ENCODE measurements at places on chromosomes 7 and 10.

DNA sequence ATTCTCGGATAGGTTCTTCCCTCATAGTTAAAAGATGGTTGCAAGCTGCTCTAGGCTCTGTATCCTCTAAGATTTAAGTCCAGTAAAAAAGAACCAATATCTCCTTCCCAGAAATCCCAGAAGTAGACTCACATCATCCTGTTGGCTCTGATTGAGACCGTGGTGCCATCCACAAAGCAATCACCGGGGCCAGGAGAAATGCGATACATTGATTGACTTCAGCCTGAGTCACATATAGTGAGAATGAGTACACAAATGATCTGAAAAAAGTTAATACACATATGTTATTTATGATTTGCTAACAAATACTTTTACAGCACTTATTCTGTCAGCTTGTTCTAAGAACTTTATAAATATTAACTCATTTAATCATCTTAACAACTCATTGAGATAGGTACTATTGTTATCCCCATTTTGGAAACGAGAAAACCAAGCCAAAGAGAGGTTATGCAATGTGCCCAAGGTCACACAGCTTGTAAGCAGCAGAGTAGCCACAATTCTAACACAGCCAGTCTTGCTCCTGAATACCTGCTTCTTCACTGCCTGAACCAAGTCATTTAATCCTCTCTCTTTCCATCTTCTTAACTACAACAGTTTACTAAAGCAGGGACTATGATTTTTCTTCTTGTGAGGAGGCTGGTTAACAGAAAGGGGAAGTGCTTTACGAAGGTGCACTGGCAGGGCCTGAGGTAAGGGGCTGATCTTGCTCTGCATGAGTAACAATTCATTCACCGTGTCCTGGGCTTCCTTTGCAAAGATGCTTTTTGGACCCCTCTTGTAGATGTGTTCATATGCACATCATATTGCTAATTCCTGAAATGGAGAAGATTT is 177.0 kb downstream of the REEP3 start:
- DNase-seq = no peak

GRCh38 chr7:132368246-132368900 is 207.9 kb downstream of the PLXNA4 start:
- no peak for DNase-seq

- DNase-seq = no peak
Observed at GRCh38 chr10:12727832-12728215, 273.7 kb downstream of the CCDC3 start.

DNA sequence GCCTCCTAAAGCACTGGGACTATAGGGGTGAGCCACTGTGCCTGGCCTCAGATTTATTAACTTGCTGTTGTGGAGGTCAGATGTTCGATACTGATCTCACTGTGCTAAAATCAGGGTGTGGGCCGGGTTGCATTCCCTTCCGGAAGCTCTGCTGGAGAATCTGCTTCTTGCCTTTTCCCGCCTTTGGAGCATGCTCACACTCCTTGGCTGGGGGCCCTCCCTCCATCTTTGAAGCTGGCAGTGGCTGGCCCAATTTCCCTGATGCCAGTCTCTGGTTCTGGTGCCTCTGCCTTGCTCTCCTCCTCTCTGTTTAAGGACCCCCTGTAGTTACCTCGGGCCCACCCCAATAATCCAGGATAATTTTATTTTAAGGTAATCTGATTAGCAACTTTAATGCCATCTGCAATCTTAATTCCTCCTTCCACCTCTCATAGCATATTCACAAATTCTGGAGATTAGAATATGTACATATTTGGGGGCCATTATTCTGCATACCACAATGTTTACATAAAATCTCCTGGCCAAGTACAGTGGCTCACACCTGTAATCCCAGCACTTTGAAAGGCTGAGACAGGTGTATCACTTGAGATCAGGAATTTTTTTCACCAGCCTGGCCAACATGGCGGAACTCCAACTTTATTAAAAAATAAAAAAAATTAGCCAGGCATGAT is 7.9 kb upstream of the PITRM1 start:
- DNase-seq = no peak

DNA sequence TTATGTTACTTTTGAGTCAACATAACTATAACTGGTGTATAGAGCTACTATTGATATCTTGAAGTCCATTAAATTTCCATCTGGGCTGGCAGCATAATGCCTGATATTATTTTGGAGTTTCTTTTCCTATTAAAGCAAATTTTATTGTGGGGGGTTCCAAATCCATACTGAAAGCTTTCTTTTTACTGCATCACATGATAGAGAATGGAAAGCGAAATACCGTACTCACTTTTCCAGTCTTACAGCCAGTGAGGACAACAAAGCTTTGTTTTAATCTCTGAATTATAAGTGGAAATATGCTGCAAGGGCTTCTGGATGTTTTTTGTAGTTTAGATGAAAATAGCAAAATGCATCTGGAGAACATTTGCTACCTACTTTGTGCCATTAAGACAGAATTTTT is 477.5 kb upstream of the SEMA3D start:
- DNase-seq = no peak

- DNase-seq = no peak
Observed at GRCh38 chr10:77037735-77038403, 599.7 kb downstream of the KCNMA1 start.

DNA sequence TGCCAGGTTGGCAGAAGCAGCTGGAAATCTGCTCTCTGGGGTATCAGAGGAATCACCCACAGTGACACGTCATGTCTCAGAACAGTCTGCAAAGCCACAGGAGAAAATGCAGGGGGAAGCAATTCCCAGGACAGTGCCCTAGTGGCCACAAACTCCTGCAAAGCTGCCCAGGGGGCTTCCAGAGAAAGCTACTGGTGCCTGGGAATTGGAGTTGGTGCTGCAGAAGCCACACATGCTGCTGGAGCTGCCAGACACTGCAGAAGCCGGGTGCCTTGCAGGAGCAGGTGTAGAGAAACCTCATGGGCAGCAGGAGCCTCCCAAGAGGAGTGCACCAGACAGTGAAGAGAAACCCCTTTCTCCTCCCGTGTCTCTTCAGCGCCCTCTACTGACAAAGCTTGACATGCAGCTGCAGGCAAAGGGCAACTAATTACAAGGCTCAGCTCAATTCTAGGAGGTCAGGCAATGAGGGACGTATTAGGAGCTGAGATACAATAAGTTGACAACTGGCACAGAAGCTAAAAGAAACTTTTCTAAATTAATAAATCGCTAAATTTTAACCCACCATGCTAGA is 30.2 kb upstream of the NUB1 start:
- DNase-seq = no peak

DNA sequence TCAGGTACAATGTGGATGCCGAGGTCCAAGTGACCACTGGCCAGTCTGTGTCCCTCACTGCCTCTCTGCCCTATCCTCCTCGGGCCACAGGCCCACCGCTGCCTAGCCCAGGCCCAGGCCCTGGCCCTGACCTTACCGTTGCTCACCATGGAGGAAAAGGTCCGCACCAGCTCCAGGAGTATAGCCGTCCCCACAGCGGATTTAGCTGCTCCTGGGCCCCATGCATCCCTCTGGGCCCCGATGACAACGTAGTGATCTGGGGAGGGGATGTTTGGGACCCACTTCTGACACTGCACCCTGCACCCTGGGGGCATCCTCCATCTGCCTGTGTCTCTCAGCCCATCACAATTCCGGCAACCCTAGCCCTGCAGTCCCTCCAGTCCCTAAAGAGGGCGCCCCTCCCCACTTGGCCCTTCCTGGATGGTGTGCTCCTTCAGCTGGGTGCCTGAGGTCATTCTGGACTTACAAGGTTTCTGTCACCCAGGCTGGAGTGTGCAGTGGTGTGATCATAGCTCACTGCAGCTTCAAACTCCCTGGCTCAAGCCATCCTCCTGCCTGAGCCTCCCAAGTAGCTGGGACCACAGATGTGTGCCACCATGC is 12.1 kb downstream of the TFR2 start:
- DNase-seq = no peak

- DNase-seq = no peak
Observed at GRCh38 chr10:69952821-69953221, 99.8 kb upstream of the MACROH2A2 start.

- no peak for DNase-seq
Observed at GRCh38 chr10:106619346-106619745, 545.2 kb downstream of the SORCS1 start.

GRCh38 chr7:142442396-142442795 is 184.5 kb upstream of the PRSS58 start:
- no peak for DNase-seq

- no peak for DNase-seq
Observed at GRCh38 chr10:93165367-93165766, 91.7 kb downstream of the CYP26A1 start.

GRCh38 chr10:94093286-94093905 is 99.7 kb downstream of the PLCE1 start:
- DNase-seq = no peak

DNA sequence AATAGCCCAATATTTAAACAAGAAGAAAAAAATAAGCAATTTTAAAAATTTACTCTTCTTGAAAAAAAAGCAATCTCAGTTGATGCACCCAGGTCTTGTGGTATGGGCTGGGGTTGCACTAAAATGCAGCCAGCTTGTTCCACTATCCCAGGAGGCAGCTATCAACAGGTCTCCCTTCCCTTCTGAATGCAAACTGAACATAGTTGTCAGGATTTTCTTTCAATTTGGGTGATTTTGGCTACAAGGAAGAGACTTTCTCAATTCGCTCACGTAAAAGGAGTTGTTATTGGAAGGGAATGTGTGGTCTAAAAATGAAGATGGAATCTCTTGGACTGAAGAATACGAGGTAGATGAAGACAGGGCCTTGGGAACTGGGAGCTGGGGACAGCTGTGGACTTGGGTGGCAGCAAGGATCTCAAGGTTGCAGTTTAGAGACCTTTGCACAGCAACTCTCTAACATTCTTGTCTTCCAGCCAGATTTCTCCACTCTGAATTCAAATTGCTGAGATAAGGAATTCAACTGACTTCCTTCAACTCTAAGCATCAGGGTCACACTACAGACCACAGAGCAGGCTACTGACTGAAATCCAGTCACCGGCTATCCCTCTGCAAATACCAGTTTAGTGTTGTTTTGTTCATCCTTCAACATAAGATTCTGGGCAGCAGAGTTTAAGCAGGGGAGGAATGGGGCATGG is 3.1 kb upstream of the TMEM26 start:
- no peak for DNase-seq

DNA sequence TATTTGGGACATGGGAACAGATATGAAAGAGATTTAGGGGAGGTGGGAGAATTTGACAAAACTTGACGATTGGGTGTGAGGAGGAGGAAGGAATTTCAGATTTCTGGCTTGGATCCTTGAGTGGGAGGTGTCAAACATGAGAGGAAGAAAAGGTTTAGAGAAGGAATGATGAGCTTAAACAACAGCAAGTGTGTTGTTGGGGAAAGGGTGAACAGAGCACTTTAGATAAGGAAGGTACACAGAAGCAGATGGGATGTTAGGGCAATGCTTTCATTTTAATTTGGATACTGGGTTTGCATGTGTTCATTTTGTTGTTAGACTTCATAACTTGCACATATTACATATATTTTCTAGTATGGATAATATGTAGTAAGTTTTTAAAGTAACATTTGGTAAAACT is 23.2 kb downstream of the REEP3 start:
- DNase-seq = no peak

GRCh38 chr7:6443372-6443941 is 4.3 kb downstream of the DAGLB start:
- no peak for DNase-seq

DNA sequence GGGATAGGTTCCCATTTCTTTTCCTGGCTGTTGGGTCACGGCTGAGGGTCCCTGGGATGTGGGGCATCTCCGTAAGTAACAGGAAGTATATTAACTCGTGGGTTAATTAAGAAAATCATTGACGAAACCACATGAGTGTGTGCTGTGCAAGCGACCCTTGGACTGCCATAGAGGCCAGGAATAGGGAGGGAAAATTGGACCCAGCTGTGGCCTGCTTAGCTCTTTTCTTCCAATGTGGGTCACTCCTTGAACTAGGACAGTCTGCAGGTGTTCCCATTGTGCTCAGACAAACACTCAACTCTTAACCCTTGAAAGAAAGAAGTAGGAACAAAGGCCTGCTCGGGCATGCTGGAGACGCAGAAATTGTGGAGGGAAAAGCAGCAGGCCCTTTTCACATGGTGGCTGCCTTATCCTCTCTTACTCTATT is 25.6 kb upstream of the PLEKHA1 start:
- no peak for DNase-seq

DNA sequence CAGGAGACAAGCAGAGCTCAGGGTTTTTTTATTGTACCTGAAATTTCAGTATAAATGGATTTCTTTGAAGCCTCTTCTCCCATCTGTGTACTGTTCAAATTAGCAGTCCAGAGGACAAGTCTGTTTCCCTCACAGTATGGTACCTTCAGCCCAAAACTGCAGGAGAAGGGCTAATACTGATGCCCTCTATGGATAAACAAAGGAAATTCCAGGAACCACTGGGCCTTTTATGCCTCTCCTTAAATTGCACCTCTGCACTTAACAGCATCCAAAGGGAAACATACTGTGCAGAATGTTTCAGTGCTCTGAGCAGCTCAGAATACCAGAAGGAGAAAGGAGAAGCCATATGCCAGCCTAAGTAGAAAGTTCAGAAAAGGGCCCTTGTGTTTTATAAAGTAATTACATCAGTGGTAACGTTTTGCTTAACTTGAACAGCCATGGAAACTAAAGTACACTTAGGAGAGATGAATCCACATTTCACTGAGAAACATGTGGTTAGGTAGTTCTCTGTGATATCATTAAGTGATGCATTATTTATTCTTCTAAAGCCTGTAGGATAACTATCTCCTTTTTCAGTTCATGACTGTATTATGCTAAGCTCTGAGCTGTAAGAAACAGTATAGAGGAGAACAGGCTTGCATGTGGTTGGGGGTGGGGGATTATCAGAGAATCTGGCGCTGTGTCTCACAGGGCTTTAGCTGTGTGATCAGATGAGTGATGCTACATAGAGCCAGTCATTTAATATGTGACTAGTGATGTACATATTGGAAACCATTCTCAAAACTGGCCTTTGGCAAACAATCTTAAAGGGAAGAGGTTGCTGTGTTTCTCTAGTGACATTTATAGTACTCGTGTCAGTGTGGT is 111.3 kb downstream of the POU6F2 start:
- DNase-seq = no peak

DNA sequence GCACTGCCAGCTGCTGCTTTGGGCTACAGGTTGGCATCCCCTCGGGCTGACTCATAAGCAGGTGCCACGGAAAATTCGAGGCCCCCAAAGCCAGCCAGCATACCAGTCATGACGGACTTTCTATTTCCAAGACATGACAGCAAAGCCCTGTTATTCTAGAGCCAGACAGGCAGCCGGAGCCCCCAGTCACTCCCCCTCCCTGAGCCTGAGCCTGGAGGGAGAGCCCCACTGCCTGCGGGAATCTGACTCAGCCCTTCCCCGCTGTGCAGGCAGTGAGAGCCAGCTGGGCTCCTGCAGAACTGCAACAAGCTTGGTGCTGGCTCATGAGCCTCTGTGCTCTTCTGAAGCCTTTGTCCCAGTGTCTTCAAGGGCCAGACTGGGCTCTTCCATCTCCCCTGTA is 15.8 kb downstream of the BTBD16 start:
- DNase-seq = no peak

GRCh38 chr10:129191797-129192196 is 275.2 kb upstream of the MGMT start:
- DNase-seq = no peak
